NCI-H1092 (cell line): ENCODE measurements at places on chromosomes 2 and 18.

DNA sequence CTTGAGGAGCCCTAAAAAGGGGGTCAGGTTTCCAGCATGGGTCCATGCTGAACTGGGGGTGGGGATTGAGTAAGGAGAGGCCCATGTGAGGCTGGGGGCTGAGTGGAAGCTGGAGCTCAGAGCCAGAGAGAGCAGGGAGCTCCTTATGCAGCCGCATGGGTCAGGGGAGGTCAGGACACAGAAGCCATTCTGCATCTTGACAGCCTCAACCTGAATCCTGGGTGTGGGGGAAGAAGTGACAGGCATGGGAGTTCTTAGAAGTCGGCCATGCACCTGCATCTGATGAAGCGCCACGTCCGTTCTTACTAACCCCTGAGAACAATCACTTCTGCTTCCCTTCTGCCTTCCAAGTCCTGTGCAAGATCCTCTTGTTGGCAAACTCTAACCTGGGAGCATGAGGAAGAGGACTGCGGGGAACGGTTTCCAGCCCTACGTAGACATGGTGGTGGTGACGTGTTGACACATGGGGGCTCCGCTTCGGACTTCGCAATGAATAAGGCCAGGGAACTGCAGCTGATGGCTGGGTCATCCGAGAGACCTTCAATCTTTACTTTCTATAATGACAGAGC lies 22.3 kb downstream of the GNLY start:
- DNase-seq, result no peak

DNA sequence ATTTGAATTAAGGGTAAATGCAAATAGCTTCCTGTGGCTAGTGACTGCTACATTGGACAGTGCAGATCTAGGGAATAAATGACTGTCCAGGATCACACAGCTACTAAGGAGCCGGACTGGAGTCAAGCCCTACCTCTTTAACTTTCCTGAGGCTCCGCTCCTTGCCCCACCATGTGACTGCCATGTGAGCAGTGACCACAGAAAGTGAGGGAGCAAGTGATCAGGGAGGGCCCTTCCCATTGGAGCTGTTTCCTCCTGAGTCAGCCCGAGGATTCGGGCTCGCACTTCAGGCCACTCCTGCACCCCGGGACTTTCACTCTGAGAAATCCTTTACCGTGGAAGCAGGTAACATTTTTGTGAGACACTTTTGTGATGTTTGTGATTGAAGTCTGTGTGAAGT lies 198.0 kb downstream of the ANKRD30B start:
- no peak for DNase-seq

- peak; percentile 3 for DNase-seq
Observed at GRCh38 chr2:1192121-1192520, 221.1 kb upstream of the TPO start.

DNA sequence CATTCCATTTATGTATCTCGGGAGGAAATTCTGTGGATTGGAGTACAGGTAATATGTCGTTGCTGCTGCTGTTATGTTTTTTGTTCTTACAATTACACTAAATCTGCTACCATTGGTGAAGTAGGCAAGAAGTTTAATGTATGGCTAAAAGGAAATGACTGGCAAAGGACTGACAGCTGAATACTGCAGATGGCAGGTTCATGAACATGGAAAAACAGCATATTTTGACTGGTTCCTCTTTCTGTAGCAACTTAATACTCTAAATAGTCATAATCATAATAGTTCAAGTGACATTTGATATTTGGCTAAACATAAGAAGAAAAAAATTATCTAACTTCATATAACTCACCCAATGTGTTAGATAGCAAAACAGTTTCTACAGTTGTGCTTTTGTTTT lies 84.5 kb upstream of the PGAP1 start:
- DNase-seq, result no peak

GRCh38 chr2:101729521-101730190 lies 32.1 kb downstream of the MAP4K4 start:
- DNase-seq, result no peak
